Kidney epithelial cell (primary cell): ENCODE measurements at places on chromosomes 16 and 17. TPM values are rescaled to one million over a fixed set of nuclear protein-coding genes. Genes with fewer than 3 reads are reported as not detected.
A peak's percentile ranks its signal among the peaks of the same experiment; 100 is the strongest.

GRCh38 chr16:53433509-53433908, 762 bp upstream of the RBL2 start:
- DNase-seq = no peak

The MEIOC gene
- total RNA-seq = 3.8 and 5.6 TPM in 2 replicates

The FAM20A gene
- total RNA-seq = 0.13 and 0.14 TPM in 2 replicates

GRCh38 chr16:55811811-55812210, 21.1 kb downstream of the CES1 start:
- DNase-seq = no peak

DNA sequence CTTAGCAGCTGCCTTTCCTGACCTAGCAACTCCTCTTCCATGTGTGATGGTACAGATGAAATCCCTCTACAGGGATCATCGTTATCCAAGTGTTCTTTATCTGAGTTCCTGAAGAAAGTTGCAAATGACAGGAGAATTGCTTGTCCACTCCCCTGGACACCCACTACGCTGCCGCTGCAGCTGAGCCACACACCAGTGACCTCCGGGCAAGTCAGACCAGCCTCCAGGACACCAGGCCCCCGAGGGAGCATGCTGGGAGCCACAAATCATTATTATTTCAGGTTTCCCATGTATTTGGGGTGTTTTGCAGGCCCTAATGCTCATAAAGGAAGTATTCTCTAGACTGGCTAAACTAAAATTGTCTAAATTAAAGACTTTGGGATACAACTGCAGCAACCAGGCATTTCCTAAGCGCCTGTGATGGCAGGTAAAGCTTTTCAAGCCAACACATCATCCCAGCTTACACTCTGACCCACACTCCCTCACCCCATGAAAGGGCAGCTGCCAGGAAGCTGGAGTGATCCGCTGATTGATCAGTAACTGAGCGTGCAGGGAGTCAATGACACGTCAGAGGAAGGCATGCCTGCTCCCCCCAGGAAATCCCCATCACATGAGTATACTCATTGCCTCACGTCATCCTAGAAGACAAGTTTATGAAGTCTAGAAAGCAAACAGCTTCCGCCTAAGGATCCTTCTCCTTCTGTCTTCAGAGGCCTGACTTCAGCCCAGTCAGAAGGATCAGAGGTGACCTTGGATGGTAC, 14.4 kb downstream of the FA2H start:
- DNase-seq = peak; percentile 72

GRCh38 chr17:77465358-77466041, 324.7 kb downstream of the SEC14L1 start:
- no peak for DNase-seq

DNA sequence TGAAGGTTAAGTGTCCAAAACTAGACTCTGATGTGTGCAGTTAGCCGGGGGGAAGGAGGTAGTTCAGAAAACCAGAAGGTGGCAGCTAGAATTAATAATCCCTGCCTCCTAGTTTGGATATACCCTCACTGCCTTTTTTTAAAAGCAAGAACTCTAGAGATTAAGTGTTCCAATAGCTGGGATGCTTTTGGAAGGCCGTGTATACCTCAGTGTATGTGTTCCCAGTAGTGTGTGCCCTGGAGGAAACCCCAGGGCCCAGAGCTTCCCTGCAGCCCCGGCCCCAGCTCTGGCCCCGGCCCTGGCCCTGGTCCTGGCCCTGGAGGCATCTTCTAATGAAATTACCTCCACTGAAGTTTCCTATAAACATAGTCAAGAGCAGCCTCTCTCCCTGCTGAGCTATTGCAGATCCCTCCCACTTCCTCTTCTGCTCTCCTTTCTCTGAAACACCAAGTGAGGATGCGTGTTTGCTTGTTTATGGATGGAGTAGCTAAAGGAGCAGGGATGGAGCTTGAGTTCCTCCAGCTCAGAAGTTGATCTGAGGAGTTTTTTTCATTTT, 130.7 kb downstream of the PRKCA start:
- DNase-seq = no peak

The TBC1D28 gene
- total RNA-seq = not detected in 2 replicates

The DNAAF8 gene
- 0.62 and 1.8 TPM in 2 replicates for total RNA-seq

DNA sequence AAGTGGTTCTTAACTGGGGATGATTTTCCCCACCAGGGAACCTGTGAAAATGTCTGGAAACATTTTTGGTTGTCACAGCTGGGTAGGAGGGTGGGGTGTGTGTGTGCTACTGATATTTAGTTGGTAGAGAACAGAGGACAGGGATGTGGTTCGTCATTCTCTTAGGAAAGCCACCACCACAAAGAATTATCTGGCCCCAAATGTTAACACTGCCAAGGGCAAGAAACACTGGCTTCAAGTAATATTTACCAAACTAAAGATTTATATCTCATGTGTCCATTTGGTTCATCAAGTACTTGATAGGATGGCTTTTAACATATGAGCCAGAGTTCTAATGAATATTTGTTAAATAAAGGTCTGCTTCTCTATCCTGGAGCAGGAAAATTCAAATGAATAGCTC, 19.5 kb downstream of the MPHOSPH6 start:
- DNase-seq = no peak

DNA sequence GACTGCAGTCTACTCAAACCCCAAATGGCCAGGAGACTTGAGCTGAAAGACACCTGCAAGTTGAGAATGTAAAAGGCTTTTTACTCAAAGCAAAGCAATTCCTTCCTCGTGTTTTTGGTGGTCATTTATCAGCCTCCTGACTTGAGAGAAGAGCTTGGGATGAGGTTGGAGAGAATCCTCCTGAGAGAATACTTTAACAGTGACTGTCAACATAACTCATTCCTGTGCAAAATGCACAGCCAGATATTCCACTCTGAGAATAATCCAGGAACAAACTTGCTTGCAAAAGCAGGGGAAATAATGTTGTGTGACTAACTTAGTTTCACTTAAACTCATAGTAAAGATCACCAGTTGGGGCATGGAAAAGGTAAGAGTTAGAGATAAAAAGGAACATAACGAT, 53.4 kb downstream of the SNTB2 start:
- DNase-seq = no peak

The ASGR2 gene
- not detected in 2 replicates for total RNA-seq

The ZNF830 gene
- total RNA-seq = 10.5 and 11.1 TPM in 2 replicates

GRCh38 chr16:70735141-70735979, 49.5 kb upstream of the MTSS2 start:
- no peak for DNase-seq

DNA sequence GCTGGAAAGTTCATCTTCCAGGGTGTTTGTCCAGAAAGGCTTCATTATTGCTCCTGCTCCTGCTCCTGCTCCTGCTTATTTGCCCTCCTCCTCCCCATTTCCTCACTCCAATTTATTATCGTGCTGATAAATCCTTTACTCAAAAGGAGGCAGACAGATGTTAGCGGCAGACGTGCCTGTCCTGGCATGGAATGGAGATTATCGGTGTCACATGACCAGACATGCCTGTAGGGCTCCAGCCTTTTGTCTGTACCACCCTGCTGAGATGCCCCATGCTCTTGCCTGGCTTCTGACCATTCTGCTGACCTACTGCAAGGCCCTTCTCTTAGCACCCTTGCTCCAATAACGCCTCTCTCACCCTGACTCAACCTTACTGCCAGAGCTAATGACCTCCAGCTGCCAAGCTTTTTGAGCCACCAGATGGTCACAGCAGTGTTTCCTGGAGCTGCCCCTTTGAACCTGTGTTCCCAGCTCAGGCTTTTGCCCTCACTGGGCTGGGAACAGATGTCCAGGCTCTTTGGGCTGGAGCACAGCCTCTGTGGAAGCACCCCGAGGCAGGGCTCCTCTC, 12.8 kb downstream of the DNAH9 start:
- no peak for DNase-seq

DNA sequence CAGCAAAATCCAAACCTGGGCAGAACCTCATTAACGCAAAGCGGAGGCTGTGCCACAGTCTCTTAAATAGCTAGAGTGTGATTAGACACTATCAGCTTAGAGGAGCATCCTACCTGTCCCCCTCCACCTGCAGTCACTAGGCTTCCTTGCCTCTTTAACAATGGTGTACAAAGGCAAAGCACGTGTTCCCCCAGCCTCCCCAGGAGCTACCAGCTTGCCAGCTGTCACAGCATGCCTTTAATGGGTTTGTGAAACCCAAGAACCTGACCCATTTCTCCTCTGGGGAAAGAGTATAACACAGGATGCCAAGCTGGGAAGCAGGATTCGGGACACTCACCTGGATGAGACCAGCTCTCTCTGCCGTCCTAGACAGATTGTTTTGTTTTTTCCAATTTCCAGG, 37.2 kb upstream of the TBX2 start:
- no peak for DNase-seq

GRCh38 chr16:74500907-74501306, 79.6 kb upstream of the CLEC18B start:
- no peak for DNase-seq

The CDR2L gene
- total RNA-seq = 51.9 and 52.3 TPM in 2 replicates

DNA sequence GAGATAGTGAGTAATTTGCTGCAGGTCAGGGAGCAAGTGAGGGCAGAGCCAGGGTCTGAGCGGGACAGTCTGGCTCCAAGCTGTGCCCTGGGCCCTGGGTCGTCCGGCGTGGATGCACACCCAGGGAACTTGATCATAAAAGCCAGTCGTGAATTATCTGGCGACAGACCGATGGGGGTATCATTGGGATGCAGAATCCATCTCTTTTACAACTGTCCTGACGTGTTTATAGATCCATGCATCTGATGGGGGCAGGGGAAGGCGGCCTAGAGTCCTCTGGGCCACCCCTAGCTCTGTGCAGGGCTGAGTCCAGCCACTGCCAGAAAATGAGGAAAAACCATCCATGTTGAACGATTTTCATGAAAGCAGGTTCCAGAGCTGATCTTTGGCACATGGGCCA, 332.8 kb downstream of the C16orf95 start:
- DNase-seq = no peak

DNA sequence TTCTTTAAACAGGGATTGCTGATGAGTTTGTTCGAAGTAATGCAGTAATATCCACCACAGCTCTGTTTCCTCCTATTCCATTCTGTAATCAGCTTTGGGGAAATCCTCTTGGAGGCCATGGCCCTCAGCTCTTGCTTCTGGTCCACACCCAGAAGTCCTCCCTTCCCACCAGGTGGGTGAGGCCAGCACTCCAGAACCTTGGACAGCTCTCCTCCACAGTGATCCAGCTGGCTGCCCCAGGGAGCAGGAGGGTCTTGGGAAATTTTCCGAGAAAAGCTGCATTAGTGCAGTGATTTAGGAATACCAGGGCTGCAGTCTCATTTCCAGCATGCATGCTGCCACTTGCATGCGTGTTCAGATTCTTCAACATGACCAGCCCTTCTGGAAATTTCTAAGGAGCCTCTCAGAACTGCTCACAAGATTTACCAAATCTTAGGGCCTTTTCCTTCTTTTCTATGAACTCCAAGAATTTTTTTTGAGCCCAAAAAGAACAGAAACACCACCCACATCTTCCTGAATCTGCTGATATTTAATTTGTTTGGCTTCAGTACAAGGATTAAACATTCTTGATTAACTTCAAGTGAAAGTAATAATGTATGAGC, 4.2 kb downstream of the SMPD3 start:
- no peak for DNase-seq

DNA sequence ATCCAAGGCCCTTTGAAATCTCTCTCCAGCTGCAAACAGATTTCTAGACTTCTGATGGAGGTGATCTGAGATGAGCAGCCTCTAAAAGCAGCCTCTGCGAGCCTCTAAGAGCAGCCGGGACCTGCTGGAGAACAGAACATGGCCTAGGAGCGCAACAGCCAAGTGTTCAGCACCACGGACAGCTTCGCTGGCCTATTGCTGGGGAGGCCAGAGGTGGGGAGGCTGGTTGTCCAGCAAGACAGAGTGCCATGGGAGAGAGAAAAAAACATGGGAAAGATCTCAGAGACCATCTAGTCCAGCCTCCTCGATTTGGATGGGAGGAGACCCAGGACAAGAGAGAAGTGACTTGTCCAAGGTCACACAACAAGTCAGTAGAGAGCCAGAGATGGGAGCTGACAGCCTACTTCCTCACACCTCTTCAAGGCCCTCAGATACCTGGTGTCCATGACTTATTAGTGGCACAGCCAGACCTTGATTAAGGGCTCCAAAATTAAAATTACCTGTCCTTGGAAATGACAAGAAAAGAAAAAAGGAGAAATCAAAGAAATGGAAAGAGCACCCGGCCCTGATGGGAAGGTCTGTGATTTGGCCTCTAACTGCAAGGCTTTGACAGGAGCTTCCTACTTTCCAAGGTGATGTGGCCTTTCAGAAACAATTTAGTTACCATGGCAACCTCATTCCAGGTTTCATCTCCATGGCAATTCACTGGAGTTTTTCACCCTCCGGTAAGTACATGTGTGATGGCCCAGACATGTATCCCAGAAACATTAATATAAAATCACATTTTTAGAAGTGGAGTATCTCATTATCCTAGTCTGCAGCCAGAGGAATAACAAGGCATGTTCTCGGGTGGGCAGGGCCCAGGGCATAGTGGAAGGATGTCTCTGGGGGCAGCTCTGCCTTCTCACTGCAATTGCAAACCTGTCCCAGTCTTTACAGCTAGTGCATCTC, 14.5 kb downstream of the RPRML start:
- no peak for DNase-seq

The KRTAP3-1 gene
- not detected in 2 replicates for total RNA-seq

GRCh38 chr17:64786337-64786736, 124.2 kb upstream of the SMURF2 start:
- DNase-seq = no peak

DNA sequence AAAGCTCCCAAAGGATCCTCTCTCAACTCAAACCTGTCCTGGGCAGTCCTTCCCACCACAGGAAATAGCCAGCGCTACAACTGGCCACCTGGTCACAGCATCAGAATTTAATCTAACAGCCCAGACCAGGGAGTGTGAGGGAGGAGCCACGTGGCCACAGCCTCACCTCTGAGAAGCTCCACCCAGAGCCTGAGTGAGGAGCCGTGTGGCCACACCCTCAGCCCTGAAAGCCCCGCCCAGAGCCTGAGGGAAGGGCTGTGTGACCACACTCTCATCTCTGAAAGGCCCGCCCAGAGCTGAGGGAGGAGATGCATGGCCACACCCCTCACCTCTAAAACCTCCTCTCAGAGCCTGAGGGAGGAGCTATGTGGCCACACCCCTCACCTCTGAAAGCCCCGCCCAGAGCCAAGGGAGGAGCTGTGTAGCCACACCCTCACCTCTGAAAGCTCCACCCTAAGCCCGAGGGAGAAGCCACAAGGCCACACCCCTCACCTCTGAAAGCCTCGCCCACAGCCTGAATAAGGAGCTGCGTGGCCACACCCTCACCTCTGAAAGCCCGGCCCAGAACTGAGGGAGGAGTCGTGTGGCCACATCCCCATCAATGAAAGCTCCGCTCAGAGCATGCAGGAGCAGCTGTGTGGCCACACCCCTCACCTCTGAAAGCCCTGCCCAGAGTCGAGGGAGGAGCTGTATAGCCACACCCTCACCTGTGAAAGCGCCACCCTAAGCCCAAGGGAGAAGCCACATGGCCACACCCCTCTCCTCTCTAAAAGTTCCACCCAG, 28.6 kb downstream of the SLC38A8 start:
- DNase-seq = peak; percentile 23

GRCh38 chr16:89374393-89374960, 115.9 kb downstream of the ANKRD11 start:
- no peak for DNase-seq

DNA sequence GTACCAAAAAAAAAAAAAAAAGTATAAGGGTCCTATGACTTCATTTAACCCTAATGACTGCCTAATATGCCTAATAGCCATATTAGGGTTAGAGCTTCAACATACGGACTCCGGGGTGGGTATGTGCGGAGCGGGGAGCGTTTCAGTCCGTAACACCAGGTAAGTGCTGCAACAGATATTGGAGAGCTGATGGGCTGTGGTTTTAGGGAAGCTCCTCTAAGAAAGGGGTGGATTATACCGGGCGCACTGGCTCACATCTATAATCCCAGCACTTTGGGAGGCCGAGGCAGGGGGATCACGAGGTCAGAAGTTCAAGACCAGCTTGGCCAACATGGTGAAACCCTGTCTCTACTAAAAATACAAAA, 1.9 kb upstream of the ZC3H7A start:
- DNase-seq = no peak

- no peak for DNase-seq
Observed at GRCh38 chr16:72197545-72197944, 25.6 kb upstream of the PMFBP1 start.
